ENCODE measurements at places on chromosomes 4 and X. TPM values are rescaled to one million over a fixed set of nuclear protein-coding genes. Genes with fewer than 3 reads are reported as not detected.

DNA sequence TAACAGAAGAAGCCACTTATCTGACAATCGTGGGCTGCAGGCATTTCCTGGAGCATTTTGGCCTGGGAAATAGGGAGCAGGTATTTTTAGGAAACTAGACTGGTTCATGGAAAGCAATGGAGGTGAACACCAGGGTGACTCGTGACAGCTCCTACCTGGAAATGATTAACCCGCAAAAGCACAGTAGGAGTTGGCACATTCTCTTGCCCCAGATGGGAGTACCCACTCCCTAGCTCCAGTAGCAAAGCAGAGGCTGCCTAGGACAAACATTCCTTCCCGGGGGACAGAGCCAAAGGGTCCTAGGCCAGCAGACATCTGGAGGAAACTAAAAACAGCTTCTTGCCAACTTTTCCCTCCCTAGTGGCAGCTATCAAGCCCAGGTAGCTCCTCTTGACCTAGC, 29.0 kb downstream of the RTL5 start:
- H3K4me1 ChIP-seq = peaks cover 69% of the 10 kb centered on the region
- no peak for DNase-seq
- no peaks in the 10 kb centered on the region for H3K36me3 ChIP-seq
- no peaks in the 10 kb centered on the region for H3K27me3 ChIP-seq

- H3K27me3 ChIP-seq = peaks cover 3% of the 10 kb centered on the region
- H3K27ac ChIP-seq = no peak overlapping the region
- DNase-seq = no peak
- no peak overlapping the region for H3K4me3 ChIP-seq
Measured at GRCh38 chrX:13598877-13599276, 29.5 kb downstream of the EGFL6 start.

- no peak for DNase-seq
- H3K4me3 ChIP-seq = no peak overlapping the region
- no peaks in the 10 kb centered on the region for H3K4me1 ChIP-seq
Measured at GRCh38 chr4:48196758-48197504, 62.9 kb upstream of the TXK start.

DNA sequence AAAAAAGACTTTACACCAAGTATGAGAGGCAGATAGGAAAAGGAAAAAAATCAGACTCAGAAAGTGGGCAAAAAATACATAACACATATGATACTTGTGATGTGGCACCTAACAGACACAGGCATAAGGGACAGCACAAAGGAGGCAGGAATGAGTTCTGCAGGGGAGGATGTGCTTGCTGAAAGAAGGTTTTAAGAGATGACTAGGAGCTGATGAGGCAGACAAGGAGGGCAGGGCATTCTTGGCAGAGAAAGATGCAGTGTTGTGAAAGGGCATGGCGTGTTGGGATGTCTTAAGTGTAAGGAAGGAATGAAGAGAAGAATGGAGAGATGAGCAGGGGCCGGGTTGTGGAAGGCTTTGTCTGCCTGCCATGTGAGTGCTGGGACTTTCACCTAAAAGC, 49.7 kb upstream of the TMEM154 start:
- H3K27me3 ChIP-seq = no peaks in the 10 kb centered on the region
- H3K36me3 ChIP-seq = no peaks in the 10 kb centered on the region
- DNase-seq = no peak
- no peak overlapping the region for H3K4me3 ChIP-seq
- H3K4me1 ChIP-seq = no peaks in the 10 kb centered on the region

GRCh38 chrX:99001286-99001685, 1408.8 kb downstream of the PCDH19 start:
- no peak overlapping the region for H3K4me3 ChIP-seq
- H3K27ac ChIP-seq = no peak overlapping the region
- H3K36me3 ChIP-seq = no peaks in the 10 kb centered on the region
- H3K4me1 ChIP-seq = no peaks in the 10 kb centered on the region

Gene HSFX3
- total RNA-seq = not detected

- H3K36me3 ChIP-seq = no peaks in the 10 kb centered on the region
- no peak overlapping the region for H3K4me3 ChIP-seq
- DNase-seq = no peak
- H3K4me1 ChIP-seq = no peaks in the 10 kb centered on the region
- H3K27ac ChIP-seq = no peak overlapping the region
Measured at GRCh38 chr4:136463941-136464340, 1068.4 kb downstream of the PCDH18 start.

Gene GPC3
- total RNA-seq = 0.39 TPM

DNA sequence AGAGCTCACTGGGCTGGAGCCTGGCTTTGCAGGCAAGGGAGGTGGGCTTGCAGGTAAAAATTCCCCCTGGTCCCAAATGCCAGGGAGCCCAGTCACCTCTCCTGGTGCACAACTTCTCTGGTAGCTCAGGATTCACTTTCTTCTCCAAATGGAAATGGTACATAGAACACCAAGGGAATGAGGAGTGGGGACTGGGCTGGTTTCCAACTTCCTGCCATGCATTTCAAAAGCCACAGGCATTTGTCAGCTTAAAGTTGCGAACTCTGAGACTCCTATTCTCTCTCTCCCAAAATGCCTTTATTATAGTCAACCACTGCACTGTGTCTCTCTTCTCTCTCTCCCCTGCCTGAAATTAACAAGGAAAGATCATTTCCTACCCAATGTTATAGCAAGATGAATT, 177.3 kb downstream of the GRIA3 start:
- H3K27me3 ChIP-seq = no peaks in the 10 kb centered on the region
- DNase-seq = no peak
- no peaks in the 10 kb centered on the region for H3K4me1 ChIP-seq
- H3K36me3 ChIP-seq = no peaks in the 10 kb centered on the region

DNA sequence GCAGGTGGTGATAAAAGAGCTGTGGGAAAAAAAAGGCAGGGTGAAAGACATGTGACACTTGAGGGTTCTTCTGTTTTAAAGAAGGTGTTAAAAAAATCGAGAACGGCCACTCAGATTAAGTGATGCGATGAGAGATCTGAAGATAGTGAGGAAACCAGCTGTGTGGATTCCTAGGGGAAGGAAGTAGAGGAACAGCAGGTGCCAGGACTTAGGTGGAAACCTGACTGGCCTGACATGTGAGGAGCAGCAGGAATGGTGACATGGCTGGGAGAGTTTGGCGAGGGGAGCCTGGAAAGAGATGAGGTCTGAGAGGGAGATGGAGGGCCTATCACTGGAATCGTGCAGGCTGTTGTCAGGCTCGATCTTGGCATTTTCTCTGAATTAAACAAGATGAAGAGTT, 55.5 kb downstream of the BMPR1B start:
- no peaks in the 10 kb centered on the region for H3K4me1 ChIP-seq
- H3K27me3 ChIP-seq = peaks cover 2% of the 10 kb centered on the region
- H3K4me3 ChIP-seq = no peak overlapping the region
- no peak overlapping the region for H3K27ac ChIP-seq
- H3K36me3 ChIP-seq = no peaks in the 10 kb centered on the region

DNA sequence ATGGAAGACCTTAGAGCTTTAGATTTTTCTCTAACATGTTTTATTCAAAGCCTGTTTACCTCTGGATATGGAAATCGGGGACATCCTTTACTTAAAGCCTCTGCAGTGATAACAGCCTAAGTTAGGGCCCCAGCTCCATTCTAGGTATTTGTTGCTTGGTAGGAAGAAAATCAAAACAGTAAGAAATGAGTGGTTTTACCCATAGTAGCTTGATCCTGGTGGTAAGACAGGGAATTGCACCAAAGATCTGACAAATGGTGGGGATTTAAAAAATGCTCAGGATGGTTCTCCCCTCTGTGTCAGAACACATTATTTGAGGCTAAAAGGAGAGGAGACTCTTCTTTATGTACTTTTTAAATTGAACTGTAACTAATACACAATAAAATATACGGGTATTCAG, 52.4 kb downstream of the AFF2 start:
- H3K27ac ChIP-seq = no peak overlapping the region
- no peaks in the 10 kb centered on the region for H3K4me1 ChIP-seq

- peak; percentile 72 for DNase-seq
- H3K27me3 ChIP-seq = no peaks in the 10 kb centered on the region
- peaks cover 13% of the 10 kb centered on the region for H3K36me3 ChIP-seq
- peak overlapping the region; percentile 89 for H3K4me3 ChIP-seq
- peak overlapping the region; percentile 98 for H3K27ac ChIP-seq
Measured at GRCh38 chrX:150694738-150695410, 1.7 kb downstream of the MTMR1 start.

Gene DDX53
- not detected for total RNA-seq

GRCh38 chr4:67616478-67616877, 58.0 kb downstream of the STAP1 start:
- H3K27ac ChIP-seq = no peak overlapping the region
- no peaks in the 10 kb centered on the region for H3K4me1 ChIP-seq
- H3K36me3 ChIP-seq = peaks cover 55% of the 10 kb centered on the region
- no peaks in the 10 kb centered on the region for H3K27me3 ChIP-seq
- H3K4me3 ChIP-seq = no peak overlapping the region

Gene MTMR8
- 5.0 TPM for total RNA-seq

DNA sequence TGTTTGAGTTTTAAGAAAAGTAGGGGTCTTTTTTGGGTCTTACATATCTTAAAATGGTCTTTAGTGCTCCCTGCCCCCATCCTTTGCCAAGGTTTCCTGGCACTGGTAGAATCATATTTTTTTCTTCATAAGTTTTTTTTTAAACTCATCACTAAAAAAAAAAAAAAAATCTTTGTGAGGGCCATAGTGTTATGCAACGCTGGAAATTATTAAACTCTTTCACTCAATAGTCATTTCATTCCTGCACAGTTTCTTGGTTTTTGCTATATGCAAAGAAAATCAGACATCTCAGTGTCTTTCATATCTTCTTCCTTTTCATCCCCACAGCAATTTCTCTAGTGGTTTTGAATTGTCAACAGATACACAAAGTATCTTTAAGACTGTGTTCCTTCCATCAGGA, 95.6 kb downstream of the TMA16 start:
- no peak for DNase-seq
- no peaks in the 10 kb centered on the region for H3K27me3 ChIP-seq
- H3K4me1 ChIP-seq = peaks cover 8% of the 10 kb centered on the region
- no peak overlapping the region for H3K27ac ChIP-seq
- no peak overlapping the region for H3K4me3 ChIP-seq

DNA sequence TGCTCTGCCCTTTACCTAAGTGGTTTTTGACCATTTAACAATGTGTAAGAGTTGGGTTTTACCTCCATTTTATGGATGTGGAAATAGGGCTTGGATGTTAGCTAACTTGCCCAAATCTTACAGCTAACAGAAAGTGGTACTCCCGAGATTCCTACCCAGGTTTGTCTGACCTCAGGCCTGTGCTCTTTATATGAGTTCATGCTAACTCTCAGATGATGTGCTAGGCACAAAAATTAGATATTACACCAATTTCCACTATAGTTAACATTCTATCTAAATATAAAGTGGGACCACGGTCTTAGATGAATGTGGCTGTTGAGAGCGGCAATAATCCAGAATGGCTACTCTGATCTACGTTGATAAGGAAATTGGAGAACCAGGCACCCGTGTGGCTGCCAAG, at the start of gene PTTG2:
TSS of gene PTTG2 (plus strand) at position 301 of the 400 bp plus-strand sequence. CDS start at position 338, 37 bp downstream.
- H3K4me1 ChIP-seq = peaks cover 3% of the 10 kb centered on the region
- H3K36me3 ChIP-seq = no peaks in the 10 kb centered on the region
- H3K4me3 ChIP-seq = no peak within 1 kb of the TSS
- H3K27ac ChIP-seq = no peak within 1 kb of the TSS
- H3K27me3 ChIP-seq = no peaks in the 10 kb centered on the region

DNA sequence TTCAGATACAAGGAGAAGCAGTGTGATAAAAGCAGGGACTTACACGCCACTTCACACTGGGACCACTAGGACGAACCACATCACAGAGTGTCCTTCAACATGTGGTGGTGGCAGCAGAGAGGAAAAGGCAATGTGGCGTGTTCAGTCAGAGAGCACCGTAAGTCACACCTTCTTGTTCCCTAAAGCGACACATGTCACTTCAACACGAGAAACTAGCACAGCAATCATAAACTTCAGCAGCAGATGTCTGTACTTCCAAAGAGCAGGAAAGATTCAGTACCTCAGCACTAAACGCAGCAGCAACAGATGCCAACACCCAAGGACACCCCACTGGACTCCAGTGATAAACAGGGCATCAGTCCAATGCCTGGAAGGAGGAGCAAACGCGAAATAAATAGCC, 96.7 kb downstream of the AREG start:
- no peaks in the 10 kb centered on the region for H3K36me3 ChIP-seq
- no peak for DNase-seq
- no peak overlapping the region for H3K4me3 ChIP-seq
- peaks cover 5% of the 10 kb centered on the region for H3K27me3 ChIP-seq
- H3K4me1 ChIP-seq = peaks cover 9% of the 10 kb centered on the region

Gene SRPX
- total RNA-seq = 0.24 TPM

Gene TBX22
- total RNA-seq = not detected

Gene SATL1
- not detected for total RNA-seq

GRCh38 chrX:8815460-8816065, 14.4 kb upstream of the FAM9A start:
- DNase-seq = no peak
- peaks cover 2% of the 10 kb centered on the region for H3K27me3 ChIP-seq
- no peak overlapping the region for H3K4me3 ChIP-seq
- H3K4me1 ChIP-seq = no peaks in the 10 kb centered on the region
- H3K36me3 ChIP-seq = no peaks in the 10 kb centered on the region

GRCh38 chr4:153365003-153365402, 20.5 kb downstream of the MND1 start:
- H3K27me3 ChIP-seq = no peaks in the 10 kb centered on the region
- no peak for DNase-seq
- H3K36me3 ChIP-seq = peaks cover 44% of the 10 kb centered on the region
- H3K4me3 ChIP-seq = no peak overlapping the region

DNA sequence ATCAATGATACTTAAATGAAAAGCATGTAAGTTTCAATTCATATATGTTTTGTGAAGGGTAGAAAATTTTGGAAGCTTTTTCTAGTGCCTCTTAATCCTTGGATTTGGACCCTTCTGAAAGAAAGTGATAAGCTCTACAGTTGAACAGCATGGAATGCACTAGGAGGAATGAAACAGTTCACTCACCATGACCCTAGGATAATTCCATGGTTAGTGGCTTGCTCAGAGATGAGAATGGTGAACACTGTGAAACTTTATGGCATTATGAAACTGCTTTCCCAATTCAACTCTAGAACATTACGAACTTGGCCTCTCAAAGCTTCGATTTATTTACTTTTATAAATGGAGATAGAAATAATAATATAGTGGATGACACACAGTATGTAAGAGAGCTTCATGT, 88.9 kb upstream of the FAT4 start:
- no peak overlapping the region for H3K4me3 ChIP-seq
- H3K27me3 ChIP-seq = no peaks in the 10 kb centered on the region
- H3K4me1 ChIP-seq = no peaks in the 10 kb centered on the region
- no peak overlapping the region for H3K27ac ChIP-seq
- DNase-seq = no peak
- no peaks in the 10 kb centered on the region for H3K36me3 ChIP-seq

GRCh38 chr4:101345596-101346350, 1.6 kb downstream of the PPP3CA start:
- peaks cover 7% of the 10 kb centered on the region for H3K27me3 ChIP-seq
- no peaks in the 10 kb centered on the region for H3K36me3 ChIP-seq
- DNase-seq = peak; percentile 68
- H3K4me1 ChIP-seq = peaks cover 42% of the 10 kb centered on the region
- H3K4me3 ChIP-seq = peak overlapping the region; percentile 95

GRCh38 chrX:3713225-3713936, at the start of gene PRKX:
TSS of gene PRKX (minus strand) at chrX:3713649. CDS start at chrX:3713253, 396 bp downstream.
- no peaks in the 10 kb centered on the region for H3K27me3 ChIP-seq
- H3K36me3 ChIP-seq = peaks cover 10% of the 10 kb centered on the region
- H3K4me3 ChIP-seq = peak within 1 kb of the TSS; percentile 96
- peak; percentile 74 for DNase-seq
- H3K4me1 ChIP-seq = peaks cover 11% of the 10 kb centered on the region
